Right forelimb (tissue), 1 donor: ENCODE measurements at places on chromosomes 16 and 17.

GRCh38 chr17:2995377-2995776, 68.0 kb downstream of the OR1D5 start:
- no peak for DNase-seq

DNA sequence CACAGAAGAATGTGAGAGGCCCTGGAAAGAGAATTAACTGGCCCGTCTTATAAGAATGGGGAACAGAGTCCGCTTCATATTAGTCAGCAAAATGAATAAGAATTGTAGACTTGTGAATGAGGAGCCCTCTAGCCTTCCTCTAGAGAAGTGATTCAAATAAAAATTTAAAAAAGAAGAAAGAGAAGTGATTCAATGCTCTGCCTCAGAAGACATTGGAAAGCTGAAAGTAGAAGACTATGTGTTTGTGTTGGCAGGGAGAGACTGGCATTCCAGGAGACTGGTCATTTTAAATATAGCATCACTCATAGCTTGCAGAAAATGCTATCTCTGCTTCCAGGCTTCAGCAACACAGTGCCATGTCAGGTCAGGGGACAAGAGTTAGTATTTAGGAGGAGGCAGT, 190.6 kb upstream of the HS3ST3A1 start:
- no peak for DNase-seq

DNA sequence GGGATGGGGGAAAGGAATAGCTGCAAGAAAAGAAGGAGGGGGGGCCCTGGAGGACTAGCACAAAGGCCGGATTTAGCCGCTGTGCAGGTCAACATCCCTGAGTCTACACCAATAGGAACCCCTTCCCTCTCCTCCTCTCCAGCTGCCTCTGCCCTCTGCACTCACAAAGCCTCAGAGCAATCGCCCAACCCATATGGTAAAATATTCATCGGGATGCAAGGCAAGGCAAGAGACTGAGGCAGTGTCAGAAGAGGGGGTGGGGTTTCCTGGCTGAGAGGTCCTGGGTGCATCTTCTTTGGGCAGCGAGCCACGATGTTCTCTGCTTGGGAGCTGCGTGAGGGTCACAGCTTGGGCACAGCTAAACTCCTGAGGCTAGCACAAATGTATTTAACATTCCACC, 115.5 kb upstream of the NLRP1 start:
- no peak for DNase-seq

DNA sequence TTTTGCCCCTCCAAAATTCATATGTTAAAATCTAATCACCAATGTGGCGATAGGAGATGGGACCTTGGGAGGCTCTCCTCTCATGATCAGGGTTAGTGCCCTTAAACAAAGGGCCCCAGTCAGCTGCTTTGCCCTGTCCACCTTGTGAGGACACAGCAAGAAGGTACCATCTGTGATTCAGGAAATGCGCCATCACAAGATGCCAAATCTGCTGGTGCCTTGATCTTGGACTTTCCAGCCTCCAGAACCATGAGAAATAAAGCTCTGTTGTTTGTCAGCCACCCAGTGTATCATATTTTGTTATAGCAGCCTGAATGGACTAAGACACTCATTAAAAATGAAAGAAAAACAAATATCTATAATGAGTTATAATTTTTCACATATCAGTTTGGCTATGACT, 63.0 kb upstream of the NKD1 start:
- no peak for DNase-seq

DNA sequence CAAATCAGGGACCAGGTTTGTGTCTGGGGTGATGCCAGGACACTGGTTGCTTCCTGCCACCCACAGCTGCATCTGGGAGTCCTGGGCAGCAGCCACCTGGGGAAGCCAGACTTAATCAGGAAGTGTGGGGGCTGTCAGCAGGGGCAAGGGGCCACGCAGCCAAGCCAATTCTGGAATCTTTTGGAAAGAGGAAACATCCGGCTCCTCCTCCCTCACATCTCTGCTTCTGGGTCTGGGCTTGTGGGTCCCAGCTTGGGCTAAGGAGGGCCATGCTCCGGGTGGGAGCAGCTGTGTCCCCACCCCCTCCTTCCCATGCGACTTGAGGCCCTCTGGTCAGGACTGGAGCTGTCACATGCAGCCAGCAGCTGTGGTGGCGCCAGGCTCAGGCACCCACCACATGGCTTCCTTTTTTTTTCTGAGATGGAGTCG, 37.0 kb upstream of the CCDC182 start:
- no peak for DNase-seq

DNA sequence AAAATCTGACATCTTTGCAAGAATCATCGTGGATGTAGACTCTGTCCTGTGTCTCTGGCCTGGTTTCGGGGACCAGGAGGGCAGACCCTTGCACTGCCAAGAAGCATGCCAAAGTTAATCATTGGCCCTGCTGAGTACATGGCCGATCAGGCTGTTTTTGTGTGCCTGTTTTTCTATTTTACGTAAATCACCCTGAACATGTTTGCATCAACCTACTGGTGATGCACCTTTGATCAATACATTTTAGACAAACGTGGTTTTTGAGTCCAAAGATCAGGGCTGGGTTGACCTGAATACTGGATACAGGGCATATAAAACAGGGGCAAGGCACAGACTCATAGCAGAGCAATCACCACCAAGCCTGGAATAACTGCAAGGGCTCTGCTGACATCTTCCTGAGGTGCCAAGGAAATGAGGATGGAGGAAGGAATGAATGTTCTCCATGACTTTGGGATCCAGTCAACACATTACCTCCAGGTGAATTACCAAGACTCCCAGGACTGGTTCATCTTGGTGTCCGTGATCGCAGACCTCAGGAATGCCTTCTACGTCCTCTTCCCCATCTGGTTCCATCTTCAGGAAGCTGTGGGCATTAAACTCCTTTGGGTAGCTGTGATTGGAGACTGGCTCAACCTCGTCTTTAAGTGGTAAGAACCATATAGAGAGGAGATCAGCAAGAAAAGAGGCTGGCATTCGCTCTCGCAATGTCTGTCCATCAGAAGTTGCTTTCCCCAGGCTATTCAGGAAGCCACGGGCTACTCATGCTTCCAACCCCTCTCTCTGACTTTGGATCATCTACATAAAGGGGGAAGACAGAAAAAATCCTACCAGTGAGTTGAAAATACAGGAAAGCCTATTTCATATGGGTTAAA, at the start of gene G6PC1:
Gene G6PC1 (plus strand): TSS at position 340 of the 872 bp plus-strand sequence. CDS start 78 bp downstream, at position 418.
- DNase-seq = no peak

DNA sequence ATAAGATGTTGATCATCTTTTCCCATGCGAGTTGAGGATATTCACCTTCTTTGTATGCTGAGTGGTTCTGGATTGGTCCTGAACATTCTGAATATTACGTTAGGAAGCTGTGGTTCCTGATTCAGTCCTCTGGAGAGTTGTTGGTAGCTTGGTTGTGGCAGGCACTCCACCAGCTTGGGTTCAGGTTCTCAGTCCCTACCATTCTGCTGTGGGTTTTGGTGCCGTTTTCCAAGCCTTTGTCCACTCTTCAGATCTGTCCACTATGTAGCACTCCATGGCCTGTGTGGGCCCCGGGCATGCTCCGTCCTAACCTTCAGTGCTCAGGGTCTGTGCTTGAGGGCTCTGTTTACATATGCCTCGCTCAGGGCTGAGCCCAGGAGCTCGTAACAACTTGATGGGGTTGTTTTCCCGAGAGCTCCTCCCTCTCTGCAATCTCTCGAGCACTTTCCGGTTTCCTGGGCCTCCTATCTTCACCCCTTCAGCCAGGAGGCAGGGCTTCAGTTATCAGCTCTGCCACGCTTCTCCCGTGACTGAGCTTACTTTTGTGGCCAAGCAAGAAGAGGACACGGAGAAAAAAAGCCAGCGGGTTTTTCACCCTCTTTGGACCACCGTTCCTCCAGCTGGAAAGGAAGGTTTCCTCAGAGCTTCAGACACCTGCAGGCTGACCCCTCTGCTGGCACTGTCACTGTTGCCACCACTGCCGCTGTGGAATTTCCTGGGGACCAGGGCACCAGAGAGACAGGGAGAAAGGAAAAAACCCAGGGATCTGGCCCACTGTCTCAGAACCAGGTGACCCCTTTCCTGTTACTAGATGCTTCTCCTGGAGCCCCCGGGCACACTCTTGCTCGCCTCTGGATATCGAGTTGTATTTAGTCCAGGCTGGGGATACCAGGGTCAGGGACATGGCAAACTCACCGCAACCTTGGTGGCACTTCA, 19.6 kb downstream of the KIAA0513 start:
- no peak for DNase-seq

- no peak for DNase-seq
Measured at GRCh38 chr16:21611556-21612384, 12.4 kb downstream of the METTL9 start.

GRCh38 chr16:21985524-21985923, 15.4 kb downstream of the PDZD9 start:
- DNase-seq = no peak

GRCh38 chr16:2223942-2224486, 623 bp downstream of the E4F1 start:
- no peak for DNase-seq

DNA sequence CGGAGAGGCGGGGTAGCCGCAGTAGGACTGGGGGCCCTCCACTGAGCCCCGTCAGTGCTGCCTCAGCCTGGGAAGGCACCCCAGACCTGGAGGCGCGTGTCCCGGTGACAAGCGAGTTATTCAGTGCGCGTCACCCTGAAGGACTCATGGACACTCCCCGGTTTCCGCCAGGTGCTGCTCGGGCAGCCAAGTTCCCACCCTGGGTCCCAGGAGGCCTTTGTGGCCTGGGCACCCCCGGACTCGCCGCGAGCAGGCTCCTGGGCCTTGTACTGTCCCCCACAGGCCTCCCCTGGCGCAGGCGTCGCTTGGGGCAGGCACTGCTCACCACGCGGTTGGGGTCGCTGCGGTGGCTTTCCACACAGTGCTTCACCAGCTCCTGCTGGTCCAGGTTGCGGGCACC, 7.6 kb downstream of the RNF166 start:
- no peak for DNase-seq

- DNase-seq = no peak
Measured at GRCh38 chr16:75478480-75479345, 14.2 kb upstream of the TMEM170A start.

DNA sequence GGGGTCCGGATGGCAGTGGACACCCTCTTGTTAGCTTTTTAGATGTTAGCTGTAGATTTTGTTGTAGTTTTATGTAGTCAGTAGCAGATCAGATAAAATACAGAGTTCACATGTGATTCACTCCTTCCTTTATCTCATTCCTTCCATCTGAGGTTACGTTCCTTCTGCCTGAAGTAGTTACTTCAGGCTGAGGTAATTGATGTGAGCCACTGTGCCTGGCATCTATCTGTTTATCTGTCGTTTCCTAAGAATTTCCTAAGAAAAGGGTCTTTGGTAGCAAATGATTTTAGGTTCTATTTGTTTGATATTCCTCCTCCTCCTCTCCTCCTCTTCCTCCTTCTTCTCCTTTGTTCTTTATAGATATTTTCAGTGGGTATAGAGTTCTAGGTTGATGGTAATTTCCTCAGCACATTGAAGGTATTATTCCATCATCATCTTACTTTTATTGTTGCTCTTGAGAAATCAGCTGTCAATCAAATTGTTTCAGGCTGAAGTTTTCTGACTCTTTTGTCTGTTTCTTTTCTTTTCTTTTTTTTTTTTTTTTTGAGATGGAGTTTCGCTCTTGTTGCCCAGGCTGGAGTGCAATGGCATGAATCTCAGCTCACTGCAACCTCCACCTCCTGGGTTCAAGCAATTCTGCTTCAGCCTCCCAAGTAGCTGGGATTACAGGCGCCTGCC, 29.6 kb upstream of the FBXO47 start:
- DNase-seq = no peak

DNA sequence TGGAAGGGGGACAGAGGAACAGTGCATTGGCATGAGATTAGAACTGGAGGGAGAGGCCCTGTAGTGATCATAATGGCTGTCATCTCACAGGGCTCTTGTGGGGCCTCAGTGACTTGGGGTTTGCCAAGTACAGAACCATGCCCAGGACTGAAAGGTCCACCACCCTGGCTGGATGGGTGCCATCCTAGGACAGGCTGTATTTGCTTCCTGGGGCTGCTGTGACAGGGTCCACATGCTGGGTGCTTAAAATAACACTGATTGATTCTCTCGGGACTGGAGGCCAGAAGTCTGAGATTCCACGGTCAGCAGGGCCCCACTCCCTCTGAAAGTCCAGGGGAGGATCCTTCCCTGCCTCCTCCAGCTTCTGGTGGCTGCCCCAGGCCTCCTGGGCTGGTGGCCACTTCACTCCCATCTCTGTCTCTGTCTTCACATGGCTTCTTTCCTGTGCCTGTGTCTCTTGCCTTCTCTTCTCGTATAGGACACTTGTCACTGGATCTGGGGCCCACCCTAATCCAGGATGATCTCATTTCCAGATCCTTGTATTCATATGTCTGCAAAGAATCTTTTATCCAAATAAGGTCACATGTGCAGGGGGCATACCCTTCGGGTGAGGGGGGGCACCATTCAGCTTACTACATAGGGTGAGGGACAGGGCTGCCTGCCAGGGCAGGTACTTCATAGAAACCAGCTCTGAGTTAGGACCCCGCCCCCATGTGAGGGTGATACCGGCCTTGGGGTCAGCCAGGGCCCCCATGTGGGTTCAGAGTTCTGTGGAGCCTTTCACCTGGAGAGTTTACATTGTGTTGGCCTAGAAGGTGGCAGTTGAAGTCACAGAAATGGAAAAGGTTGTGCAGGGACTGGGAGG, 52.6 kb downstream of the USP22 start:
- DNase-seq = peak; percentile 34

GRCh38 chr16:77211880-77212740, 12.9 kb downstream of the SYCE1L start:
- DNase-seq = peak; percentile 84

DNA sequence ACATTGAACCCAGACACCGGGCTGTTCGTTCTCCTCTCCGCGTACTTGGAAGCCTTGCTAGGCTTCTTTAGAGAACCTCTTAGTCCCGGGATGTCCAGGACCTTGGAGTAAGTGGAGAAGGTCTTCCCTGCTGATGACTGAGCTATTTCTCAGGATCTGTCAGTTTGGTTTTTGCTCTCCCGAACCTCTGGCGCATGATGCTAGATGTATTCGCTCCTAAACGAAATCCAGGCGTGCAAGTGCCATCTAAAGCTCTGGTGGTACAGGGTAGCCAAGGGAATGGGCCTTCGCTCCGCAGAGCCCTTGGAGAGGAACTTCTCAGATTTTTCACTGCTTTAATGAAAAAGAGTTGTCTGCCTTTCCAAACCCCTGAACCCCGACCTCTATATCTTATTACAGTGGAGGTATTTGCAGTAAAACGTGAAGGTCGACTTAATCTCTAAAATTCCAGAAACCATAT, 547 bp downstream of the VMP1 start:
- no peak for DNase-seq

DNA sequence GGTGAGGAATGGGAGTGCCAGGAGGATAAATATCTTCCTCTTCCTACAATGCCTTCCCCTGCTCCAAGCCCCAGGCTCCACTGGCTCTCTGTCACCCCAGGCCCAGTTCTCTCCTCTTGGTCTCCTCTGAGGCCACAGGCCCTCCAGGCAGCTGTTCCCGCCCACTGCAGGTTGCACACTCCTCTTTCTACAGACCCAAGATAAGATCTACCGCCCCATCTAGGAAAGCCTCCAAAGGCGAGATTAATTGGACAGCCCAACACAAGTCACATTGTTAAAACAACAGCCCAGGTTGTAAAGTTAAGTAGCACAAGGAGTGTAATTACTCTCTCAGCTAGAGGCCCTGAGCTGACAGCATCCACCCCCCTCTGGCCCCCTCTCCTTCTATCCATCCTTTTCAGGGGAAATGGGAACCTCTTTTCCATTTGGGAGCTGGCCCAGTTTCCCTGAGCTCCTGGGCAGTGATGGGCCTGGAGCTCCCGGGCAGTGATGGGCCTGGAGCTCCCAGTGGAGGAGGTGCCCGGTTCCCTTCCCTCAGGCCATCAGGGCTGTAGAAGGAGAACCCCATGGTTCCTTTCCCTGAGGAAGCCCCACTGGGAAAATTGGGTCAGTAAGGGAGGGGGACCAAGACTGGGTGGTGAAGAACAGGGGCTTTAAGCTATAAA, 7.3 kb downstream of the DLX4 start:
- no peak for DNase-seq

GRCh38 chr17:43671031-43671692, 9.4 kb upstream of the MEOX1 start:
- no peak for DNase-seq
